ENCODE measurements at places on chromosomes 3 and 15.

DNA sequence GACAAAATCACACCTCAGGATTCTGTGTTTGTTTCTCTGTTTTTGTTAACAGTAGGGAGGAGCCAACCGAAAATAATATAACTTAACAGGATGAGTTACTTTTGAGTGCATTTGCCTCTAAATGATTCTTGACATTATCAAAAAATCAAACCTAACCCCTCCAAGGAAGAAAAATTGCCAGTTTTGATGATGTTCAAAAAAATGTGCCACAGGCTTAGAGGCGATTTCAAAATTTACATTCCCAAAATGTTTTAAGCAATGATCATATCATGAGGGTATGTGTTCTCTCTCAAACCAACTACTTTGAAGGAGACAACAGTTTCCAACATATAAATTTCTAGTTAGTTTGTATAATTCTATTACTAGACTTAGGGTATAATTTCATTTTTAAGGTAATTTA is 6.7 kb downstream of the VGLL3 start:
- DNase-seq, result no peak

- DNase-seq, result peak; percentile 9
Measured at GRCh38 chr15:35206060-35206675, 121.1 kb upstream of the NANOGP8 start.

DNA sequence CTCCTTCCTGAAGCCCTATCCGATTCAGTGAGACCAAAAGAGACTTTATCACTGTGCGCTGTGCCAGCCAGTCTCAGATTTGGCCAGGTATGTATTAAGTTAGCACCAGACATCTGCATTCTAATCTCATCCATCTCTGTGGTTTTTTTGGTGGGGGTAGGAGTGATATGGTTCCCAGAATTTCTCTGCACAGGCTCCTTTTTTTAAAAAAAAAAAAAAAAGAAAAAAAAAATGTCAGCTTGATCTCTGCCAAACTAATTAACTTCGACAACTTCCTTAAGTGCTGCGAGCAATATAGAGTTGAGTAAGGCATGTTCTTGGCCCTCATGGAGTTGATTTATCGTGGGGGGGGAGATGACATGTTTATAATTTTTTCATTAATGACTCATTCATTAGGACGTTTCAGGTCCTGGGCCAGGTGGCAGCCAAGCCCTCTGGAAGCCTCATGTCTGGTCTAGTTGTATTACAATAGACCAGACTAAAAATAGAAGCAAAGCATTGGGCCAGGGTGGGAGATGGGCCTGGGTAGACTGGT is 12.9 kb downstream of the SLCO3A1 start:
- DNase-seq, result no peak

DNA sequence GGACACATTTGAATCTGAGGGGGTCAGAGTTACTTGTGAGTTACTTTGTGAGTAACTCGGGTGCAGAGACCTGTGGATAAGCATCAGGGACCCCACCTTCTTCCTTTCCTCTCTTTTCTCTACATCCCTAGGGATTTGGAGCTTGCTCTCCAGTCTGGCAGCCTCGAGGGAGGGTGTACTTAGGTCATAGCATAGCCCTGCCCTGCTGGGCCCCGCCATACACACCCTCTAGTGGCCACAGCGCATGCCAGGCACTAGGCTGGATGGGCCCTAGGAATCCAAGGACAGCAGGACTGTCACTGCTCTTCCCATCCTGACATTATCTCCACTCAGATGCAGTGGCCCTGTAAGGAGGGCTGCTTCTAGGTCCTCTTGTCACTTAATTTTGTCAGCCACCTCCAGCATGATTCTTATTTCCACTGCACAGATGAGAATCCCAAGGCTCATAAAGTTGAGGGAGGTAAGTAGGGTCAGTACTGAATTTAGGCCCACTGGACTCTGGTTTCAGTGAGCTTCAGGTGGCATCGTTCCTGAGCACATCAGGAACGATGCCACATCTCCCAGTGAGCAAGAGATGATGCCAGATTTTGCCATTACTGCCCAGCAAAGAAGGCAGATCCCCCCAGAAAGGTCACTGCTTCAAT is 3.6 kb upstream of the SMAD6 start:
- DNase-seq, result peak; percentile 57

GRCh38 chr15:69824075-69824876 is 273.4 kb downstream of the TLE3 start:
- DNase-seq, result no peak

- DNase-seq, result no peak
Measured at GRCh38 chr3:132595014-132595413, 2.1 kb upstream of the ACKR4 start.

DNA sequence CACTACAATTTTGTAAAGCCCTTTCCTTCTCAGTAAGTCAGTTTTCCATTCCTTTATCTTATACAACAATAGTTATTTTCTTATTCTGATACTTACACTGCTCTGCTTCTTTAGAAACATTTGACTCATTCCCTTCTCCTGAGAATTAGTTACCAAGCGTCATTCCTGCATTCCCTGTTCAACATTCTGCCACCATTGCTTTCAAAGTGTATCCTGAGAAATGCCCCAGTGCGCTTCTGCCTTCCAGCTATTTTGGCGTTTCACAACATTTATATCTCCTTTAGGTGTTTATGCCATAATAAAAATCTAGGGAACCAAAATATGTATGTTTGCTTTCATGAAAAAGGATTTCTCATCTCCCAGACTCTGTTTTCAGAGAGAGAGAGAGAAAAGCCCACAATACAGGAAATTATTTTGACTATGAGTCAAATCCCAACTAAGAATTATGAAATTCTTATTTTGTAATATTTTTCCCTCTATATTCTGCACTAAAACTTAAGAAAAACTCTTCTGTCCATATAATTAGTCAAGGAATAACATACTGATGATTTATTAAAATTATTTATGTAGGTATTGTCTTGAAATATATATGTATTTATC is 118.2 kb upstream of the RAP2B start:
- DNase-seq, result no peak

DNA sequence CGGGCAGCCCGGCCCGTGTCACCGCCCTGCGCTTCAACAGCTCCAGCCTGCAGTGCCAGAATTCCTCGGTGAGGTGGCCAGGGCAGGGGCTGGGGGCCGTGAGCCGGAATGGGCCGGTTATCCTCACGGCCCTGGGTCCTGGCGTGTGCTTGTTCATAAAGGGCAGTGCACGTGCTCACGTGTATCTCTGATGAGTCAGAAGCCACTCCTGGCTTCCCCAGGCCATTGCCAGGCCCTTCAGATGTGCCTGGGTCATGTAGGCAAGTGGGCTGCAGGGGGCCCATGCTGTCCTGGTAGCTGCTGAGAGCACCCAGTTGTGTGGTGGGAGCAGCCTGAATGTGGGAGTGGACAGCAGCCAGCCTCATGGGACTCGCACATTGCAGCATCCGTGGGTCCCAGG is 29.2 kb downstream of the PLXNA1 start:
- no peak for DNase-seq

- no peak for DNase-seq
Measured at GRCh38 chr3:13688034-13688433, 139.1 kb downstream of the FBLN2 start.

GRCh38 chr15:96355568-96356187 is 25.2 kb downstream of the NR2F2 start:
- no peak for DNase-seq

GRCh38 chr15:93152951-93153350 is 63.9 kb upstream of the RGMA start:
- DNase-seq, result no peak

DNA sequence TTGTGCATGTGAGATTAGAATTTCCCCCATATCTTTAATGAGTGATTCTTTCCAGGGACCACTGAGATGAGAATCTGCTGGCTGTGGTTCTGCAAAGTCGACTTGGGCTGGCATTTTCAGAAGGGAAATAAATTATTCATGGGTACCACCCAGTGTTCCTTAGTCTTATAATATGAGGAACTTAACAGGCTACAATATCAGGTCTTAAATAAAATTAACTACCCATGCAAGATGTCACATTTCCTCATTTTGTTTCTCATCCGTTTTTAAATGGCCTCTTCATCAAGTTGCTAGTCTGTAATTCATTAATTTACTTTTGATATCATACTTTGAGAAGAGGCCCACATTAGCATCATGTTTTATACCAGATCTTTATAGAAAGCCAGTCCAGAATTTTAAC is 58.3 kb upstream of the SKOR1 start:
- DNase-seq, result no peak

DNA sequence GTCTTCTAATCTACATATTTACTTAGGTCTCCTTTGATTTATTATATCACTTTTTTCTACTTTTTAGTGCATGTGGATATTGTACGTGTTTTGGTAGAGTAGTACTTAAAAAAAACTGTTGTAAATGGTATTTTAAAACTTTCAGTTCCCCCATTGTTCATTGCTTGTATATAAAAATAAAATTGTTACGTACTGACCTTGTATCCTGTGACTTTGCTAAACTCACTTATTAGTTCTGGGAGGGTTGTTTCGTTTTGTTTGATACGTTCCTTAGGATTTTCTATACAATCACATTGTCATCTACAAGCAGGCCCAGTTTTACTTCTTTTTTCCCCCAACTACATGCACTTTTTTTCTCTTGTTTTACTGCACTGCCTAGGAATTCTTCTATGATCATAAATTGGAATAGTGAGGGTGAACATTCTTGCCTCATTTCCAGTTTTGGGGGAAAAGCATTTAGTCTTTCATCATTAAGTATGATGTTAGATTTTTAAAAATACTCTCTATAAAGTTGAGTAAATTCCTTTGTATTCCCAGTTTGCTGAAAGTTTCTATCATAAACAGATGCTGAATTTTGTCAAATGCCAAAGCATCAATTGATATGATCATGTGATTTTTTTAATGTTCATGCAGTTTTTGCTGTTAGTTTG is 33.5 kb upstream of the ACKR4 start:
- DNase-seq, result no peak

DNA sequence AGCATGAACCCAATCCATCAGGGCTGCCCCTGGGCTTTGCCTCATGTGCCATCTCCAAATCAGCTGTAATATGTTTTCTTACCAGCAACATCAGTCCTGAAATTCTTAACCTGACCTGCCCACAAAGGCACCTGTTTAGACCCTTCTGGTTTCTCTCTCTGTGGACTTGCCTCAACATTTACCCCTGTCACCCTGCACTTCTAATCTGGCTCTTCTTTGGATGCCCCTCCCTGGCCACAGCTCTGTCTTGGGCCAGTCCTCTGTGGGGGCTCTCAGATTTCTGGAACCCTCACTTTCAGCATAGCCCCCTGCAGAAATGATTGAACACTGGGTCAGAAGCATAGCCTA is 168.7 kb upstream of the STAC start:
- DNase-seq, result no peak

DNA sequence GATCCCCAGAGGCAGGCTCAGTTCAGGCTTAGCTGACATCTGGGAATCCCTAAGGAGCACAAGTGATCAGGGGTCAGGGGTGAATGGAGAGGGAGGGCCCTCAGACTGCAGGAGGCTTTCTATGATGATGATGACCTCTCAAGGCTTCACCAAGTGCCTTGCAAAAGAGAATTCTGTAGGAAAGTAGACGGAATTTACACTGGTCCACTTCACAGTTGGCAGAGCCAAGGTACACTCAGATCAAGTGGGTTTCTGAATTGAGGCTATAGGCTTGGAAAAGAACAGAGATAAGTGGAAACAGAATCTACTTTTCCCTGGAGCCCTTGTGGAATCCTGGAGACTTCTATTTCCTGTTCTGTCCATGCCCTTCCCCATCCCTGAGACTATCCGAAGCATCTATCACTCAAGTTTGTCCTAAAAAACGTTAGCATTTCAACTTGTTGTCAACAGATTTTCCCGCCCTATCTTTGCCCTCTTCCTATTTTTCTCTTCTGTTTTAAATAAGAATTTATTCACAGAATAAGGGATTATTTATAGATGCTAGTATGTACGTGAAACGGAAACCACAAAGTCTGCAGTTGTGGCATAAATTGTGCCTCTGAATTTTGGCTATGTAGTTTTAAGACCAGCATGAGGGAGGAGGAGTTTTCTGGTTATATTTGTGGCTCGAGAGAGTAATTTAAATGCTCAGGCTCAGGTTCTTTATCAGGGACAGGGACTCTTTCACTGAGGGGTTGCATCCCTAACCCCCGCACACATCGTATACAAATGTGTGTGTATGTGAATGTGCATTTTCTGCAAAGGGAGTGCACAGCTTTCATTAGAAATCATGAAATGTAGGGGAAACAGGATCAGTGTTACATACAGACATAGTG is 12.8 kb downstream of the GCSAM start:
- DNase-seq, result no peak

DNA sequence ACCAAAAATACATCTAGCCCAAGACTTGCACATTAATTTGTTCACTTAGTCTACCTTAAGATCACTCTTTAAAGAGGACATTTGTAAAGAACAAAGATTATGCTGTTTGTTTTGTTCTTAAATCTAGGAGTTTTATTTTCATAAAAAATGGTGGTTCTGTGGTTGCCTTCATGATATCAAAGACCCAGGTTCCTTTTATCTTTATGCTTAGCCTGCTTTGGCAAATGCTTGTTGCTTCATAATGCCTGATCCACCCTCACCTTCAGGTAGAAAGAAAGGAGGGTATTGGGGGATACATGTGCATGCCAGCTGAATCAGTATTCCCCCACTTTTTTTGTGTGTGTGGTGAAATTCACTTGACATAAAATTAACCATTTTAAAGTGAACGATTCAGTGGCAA is 48.5 kb downstream of the GTF2E1 start:
- DNase-seq, result no peak

DNA sequence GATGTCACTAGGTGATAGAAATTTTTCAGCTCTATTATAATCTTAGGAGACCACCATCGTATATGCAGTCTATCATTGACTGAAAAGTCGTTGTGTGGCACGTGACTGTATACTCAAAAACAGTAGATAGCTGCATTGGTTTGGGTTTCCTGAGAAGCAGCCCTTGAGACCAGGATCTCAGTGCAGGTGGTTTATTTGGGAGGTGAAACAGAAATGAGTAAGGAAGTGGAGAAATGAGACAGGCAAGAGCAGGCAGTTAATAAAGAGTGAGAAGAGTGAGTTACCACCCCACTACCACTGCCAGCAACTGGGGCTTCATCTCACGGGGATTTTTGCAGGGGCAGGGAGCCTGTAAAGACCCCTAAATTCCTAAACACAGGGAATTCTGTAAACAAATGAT is 221.0 kb downstream of the SHQ1 start:
- no peak for DNase-seq

DNA sequence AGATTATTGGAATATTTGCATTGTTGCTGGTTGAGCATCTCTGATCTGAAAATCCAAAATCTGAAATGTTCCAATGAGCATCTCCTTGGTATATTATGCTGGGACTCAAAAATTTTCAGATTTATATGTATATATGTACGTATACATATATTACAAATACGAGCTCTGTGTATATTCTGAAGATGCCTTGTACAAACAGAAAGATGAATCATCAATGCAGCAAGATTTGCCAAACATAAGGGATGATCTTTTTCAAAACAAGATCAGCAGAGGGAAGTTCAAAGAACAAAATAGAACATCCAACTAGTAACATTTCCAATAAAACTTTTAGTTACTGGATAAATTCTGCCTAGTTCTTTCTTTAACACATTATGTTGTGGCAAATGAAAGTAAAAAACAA is 42.5 kb downstream of the HERC1 start:
- DNase-seq, result no peak

- DNase-seq, result no peak
Measured at GRCh38 chr3:186208296-186208989, 99.6 kb upstream of the ETV5 start.

- peak; percentile 76 for DNase-seq
Measured at GRCh38 chr3:125045965-125046364, 9.8 kb downstream of the HEG1 start.

Data from RCC 7860 (cell line).